ENCODE measurements at places on chromosomes 3 and 15.

GRCh38 chr3:114221881-114222264 is 15.5 kb downstream of the ZNF80 start:
- DNase-seq, result no peak

- no peak for DNase-seq
Measured at GRCh38 chr3:72678380-72678779, 169.9 kb downstream of the SHQ1 start.

DNA sequence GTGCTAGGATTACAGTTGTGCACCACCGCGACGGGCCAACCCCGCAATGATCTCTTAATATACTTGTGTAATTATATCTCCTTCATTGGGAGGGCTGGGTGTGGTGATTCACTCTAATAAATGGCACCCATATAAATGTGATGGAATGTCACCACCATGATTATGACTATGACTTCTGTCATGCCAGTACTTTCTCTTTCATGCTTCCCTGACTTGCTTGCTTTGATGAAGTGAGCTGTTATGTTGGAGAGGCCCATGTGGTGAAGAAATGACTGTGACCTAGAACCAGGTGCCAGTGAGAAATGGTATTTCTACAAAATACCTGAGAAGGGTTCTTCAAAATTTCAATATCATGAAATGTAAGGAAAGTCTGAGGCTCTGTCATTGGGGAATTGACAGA is 24.4 kb upstream of the TP63 start:
- no peak for DNase-seq

- no peak for DNase-seq
Measured at GRCh38 chr3:149476225-149476624, 1.7 kb downstream of the TM4SF4 start.

DNA sequence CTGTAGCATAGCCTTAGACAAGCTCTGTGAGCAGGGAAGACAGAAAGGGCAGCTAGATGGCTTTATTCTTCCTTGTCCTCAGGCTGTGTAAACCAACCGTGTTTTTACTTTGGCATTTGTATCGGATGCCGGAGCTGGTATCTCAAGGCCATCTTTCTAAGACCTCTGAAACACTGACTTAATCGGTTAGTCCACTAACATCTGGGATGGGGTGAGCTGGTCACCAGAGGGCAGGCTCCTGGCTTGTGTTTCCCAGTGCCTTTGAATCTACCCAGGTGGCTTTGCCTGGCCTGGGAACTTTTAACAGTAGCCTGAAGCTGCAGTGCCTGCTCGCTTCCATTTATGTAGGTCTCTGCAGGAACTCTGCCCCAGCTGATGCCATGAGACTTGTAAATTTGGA is 252.7 kb downstream of the NR1D2 start:
- DNase-seq, result no peak

DNA sequence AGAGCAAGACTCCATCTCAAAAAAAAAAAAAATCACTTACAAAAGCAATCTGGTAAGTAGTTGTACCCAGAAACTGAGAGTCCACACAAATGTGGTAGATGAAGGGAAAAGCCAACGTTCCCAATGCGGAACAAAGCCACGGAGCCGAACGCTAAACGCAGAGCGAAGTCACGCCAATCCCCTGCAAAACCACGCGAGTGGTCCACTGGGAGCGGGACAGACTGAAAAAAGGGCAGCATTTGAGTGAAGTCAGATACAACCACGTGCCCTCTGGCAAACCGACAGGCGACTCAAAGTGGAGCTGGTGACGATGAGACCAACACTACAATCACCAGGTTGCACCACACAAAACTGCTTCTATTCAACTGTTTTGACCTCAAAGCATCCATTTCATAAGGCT is 246.1 kb upstream of the LYSMD4 start:
- DNase-seq, result no peak

DNA sequence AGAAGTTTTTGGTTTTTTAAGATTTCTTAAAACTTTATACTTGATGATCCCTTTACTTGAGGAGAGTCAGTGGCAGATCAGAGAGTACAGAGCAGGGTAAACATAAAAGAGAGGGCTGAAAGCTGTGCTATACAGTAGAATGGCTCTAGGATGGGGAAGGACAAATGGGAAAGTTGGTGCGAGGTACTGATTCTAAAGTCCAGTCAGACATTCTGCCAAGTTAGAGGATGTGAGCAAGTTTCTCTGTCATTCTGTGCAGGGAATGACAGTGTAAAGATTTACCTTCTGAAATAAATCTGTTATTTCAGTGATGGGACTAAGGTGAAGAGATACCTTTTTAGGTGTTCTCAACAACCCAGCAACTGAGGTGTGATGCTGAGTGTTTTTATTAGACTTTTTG is 100.1 kb upstream of the GBE1 start:
- DNase-seq, result no peak

- no peak for DNase-seq
Measured at GRCh38 chr3:69929019-69929418, 70.5 kb upstream of the SAMMSON start.

GRCh38 chr3:72185549-72186399 is 400.8 kb upstream of the PROK2 start:
- no peak for DNase-seq
